Stimulated activated CD4-positive, alpha-beta T cell treated with anti-CD3 and anti-CD28 coated beads, Interleukin-2, amount 100 ng/mL, for 24 hours (primary cell): ENCODE measurements at places on chromosomes 13 and 19.

DNA sequence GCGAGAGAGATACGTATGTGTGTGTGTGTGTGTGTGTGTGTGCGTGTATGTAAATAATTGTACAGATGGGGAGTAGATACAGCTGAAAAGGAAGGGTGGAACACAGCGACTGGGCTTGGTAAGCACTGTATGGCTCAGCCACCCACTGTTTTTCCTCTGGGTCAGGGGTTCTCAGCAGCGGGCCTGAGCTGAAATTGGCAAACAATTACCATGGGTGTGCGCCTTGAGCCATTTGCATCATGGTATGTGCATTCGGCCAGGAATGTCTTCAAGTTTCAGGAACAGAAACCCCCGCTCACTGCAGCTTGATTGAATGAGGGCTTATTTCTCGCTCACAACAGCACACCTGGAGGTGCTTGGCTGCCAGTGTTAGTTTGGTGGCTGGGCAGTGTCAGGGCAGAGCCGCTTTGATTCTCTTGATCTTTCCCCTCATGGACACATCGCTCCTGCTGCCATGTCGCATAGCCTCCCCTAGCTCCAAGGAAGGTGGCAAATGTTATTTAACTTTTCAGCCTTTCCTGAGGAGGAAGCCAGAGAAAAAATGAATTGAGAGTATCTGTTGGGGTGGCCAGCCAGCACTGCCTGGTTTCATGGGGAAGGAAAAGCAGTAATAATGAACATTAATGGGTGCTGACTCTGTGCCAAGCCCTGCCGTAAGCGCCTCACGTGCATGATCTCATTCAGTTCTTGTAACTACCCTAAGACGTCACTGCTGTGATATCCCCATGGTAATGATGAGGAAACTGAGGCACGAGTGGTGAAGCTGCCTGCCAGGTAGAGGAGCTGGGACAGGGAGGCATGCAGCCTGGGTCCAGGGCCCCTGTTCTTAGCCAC, 126.9 kb downstream of the SIPA1L3 start:
- no peak for DNase-seq

DNA sequence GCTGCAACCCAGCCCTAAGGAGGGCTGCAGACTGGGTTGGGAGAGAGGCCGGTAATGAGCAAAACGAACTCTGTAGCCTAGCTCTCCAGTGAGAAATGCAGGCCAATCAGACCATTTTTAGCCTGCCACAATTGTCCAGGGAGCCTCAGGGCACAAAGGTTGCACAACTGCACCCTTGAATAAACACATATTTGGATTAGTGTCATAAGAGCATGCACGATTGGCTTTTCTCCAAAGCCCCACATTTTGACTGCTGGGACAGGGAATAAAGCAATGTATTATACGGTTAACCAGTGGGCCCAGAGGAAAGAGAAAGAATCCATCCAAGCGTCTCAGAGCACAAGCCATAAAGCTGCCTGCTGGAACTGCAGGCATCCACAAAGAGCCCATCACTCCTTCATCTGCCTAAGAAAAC, 729.4 kb upstream of the SGCG start:
- no peak for DNase-seq

DNA sequence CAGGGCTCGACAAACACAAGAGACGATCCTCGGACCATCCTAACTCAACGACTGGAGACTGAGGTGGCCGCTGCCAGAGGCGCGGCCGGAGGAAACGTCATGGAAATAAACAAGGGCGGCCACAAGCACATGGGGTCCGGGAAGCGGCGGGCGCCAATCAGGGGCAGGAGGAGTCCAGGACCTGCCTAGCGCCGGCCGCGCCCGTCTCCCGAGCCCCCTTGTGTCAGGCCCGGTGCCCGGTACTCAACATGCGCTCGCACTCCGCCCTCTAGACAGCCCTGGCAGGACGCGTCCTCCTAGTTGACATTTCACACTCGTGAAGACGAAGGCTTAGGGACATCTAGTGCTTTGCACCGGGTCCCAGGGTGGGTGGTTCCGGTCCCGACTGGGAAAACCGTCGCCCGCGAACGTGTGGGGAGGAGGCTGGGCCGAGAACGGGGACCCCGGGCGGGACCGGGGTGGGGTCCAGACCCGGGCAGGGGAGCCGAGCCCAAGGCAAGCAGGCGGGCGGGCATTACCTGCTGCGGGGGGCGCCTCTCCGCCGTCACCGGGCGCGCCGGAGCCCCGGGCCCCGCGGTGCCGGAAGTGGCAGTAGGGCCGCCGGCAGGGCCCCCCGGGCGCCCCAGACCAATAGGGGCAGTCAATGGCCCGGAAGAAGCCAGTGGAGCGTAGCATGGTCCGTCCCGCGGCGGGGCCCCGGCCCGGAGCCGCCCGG, 442 bp downstream of the REXO1 start:
- no peak for DNase-seq

GRCh38 chr19:57558525-57558924, 1.1 kb downstream of the ZNF550 start:
- DNase-seq, result no peak

DNA sequence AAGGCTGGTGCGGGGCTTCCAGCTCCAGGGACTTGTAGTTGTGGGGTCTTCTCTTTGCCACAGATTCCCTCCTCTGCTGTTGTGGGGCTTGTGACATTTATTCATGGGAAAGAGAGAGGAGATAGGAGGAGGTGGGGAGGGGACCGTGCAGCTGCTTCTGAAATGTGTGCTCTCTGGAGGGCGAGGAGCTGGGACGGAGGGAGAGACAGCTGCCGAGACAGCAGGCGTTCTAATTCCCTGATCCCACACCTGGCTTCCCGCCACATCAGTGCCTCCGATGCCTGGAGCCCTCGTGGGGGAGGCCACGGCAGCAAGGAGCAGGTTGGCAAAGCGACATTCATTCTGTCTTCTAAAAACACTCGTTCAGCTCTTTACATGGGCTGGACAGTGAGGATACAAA, 164.4 kb downstream of the USP12 start:
- DNase-seq, result no peak

DNA sequence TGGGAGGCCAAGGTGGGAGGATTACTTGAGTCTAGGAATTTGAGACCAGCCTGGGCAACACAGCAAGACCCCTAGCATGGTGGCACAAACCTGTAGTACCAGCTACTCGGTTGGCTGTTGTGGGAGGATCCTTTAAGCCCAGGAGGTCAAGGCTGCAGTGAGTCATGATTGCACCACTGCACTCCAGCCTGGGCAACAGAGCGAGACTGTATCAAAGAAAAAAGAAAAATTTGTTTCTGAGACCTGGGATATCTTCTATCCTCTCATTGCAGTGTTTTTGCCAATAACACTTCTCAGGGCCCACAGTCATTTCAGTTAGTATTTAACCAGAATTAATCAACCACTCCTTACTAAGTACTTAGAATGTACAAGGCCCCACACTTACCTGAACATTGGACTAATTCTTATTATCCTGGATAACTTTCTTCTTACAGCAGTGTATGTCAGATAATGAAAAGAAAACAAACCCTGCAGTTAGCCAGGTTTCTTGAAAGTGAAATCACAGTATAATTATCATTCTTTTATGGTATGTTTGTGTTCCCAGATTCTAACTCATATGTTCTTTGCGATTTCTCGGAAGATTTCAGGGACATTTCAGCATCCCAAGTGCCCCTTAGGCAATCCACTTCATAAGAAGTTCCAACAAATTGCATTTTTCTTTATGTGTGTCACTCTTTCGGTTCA, 75.6 kb upstream of the KLF5 start:
- DNase-seq, result no peak

GRCh38 chr19:49918089-49918488, 10.9 kb upstream of the ATF5 start:
- DNase-seq, result no peak

- DNase-seq, result no peak
These were observed 45.2 kb upstream of the URI1 start for GRCh38 chr19:29896802-29897201.

DNA sequence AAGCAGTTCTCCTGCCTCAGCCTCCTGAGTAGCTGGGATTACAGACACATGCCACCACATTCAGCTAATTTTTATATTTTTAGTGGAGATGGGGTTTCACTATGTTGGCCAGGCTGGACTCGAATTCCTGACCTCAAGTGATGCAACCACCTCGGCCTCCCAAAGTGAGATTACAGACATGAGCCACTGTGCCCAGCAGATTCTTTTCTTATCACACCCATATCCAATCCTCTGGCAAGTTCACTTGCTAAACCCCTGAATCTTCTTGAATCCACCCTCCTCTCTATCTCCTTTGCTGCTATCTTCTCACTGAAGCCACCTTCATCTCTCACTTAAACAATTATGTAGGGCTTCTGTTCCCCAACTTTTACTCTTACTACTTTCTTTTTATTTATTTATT, 17.5 kb downstream of the TMEM143 start:
- DNase-seq, result no peak

GRCh38 chr13:29771247-29771646, 79.2 kb downstream of the UBL3 start:
- DNase-seq, result no peak

GRCh38 chr13:30810261-30810701, 74.9 kb downstream of the ALOX5AP start:
- DNase-seq, result no peak

DNA sequence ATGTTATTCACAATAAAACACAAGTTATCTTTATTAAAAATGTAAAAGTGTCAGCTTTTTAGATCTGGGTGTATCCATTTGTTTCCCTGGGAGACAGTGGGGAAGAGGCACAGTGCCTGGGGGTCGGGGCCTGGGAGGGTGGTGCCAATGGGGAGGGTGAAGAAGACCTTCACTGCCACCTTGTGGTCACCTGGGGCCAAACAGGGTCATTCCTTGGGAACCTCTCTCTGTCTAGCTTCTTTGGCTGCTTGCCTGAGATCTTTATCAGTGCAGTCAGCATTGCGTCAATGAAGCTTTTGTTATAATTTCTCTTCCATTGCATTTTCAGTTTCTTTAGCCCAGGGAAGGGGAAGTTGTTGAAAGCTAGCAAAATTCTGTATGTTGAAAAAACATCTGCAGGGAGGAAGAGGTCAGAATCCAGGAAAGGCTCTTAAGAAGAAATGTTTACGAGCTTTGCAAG, 39.1 kb downstream of the PCDH8 start:
- peak; percentile 30 for DNase-seq

DNA sequence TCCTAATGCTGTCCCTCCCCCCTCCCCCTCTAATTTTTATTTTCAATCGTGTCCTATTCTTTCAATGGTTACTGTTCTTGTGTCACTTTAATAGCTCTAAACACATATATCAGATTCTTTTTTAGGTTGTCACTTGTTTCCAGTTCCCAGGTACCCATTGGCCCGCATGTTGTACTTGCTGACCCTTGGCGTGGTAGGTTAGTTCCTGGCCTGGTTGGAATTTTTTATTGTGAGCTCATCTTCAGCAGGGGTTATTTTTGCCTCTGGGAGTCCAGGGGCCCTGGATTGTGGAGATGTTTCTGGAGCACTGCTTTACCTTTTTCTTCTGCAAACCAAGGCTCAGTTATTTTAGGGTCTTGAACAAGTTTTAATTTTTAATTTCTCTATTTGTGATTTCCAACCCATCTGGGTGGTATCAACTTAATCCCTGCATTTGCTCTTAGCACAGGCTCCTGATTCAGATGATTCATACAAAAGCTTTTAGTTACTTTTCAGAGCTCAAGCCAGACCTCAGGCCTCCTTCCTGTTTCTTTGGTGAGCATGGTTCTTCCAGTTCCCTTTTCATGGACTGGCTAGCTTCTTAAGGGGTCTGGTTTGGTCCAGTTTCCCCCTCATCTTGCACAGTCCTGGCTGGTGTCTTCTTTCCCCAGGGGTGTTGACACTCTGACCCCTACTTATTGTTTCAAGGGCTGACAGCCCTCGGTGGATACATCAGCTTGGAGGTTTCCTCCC, 220.5 kb downstream of the TM9SF2 start:
- no peak for DNase-seq

- no peak for DNase-seq
These were observed 24.6 kb downstream of the ZMYM5 start for GRCh38 chr13:19838865-19839275.

DNA sequence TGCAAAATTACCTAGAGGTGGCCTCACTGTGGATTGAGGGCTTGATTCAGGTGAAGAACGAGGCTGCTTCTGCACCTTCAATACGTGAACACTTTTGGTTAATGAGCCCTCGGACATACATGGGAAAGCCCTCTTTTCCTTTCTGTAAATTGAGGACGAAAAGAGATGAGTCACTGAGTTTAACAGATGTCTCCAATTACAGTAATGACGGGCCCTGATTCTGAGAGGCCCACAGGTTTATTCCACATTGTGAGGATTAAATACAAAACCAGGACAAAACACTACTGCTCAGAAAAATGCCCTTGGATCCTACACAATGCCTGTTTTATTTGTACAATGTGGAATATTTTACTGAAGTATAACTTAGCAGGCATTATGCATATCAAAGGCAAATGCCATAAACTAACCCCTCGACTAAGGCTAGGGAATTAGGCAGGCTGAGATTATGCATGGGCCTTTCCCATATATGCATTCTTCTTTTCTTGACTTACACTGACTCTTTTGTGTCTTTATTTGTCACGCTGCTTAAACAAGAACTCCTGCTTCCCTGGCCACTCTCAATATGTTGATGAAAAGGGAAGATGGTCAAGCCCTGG, 819.9 kb downstream of the OLFM4 start:
- no peak for DNase-seq

GRCh38 chr13:76738616-76739015, 147.6 kb downstream of the KCTD12 start:
- DNase-seq, result no peak

DNA sequence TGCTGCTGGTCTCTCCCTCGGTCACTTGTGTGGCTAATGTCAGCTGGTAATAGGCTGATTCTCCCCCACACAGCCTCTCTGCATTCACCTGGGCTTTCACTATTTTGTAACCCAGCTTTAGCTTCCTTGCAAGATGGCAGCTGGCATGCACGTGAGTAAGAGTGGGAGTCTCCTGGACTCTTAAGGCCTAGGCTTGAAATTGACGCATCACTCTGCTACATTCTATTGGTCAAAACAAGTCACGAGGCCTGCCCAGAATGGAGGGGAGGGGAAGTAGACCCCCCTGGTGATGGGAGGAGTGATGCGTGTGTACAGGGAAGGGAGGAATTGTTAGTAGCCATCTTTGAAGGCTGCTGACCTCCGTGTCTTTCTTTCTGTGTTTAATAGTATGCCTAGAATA, 24.9 kb upstream of the PNMA8B start:
- DNase-seq, result no peak

- DNase-seq, result no peak
These were observed 26.3 kb downstream of the BCAT2 start for GRCh38 chr19:48784527-48784926.

GRCh38 chr19:27654266-27654990, 1558.5 kb downstream of the UQCRFS1 start:
- DNase-seq, result no peak

DNA sequence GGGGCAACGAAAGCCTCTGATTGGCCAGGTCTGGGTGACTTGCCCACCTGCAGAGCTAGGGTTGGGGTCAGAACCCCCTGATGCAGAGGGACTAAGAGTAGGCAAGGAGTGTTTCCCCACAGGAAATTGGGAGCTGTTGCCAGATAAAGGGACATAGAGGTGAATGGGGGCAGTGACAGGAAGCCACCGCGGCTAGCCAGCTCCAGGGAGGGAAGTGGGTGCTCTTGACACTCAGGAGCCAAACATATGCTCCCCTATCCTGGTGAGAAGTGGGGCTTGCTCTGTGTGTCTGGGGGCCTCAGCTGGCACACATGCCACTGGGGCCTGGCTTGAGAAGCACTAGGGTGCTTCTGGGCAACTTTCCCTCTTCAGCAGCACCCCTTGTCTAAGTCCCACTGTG, 26.0 kb downstream of the WDR88 start:
- DNase-seq, result no peak
